ENCODE measurements at places on chromosomes 6 and 20.

GRCh38 chr6:38876475-38876874 is 161.4 kb downstream of the DNAH8 start:
- DNase-seq: peak; percentile 12

- DNase-seq: no peak
Measured at GRCh38 chr6:44260011-44260410, 2.7 kb upstream of the SLC35B2 start.

GRCh38 chr6:90820436-90820835 is 233.6 kb upstream of the MAP3K7 start:
- no peak for DNase-seq

DNA sequence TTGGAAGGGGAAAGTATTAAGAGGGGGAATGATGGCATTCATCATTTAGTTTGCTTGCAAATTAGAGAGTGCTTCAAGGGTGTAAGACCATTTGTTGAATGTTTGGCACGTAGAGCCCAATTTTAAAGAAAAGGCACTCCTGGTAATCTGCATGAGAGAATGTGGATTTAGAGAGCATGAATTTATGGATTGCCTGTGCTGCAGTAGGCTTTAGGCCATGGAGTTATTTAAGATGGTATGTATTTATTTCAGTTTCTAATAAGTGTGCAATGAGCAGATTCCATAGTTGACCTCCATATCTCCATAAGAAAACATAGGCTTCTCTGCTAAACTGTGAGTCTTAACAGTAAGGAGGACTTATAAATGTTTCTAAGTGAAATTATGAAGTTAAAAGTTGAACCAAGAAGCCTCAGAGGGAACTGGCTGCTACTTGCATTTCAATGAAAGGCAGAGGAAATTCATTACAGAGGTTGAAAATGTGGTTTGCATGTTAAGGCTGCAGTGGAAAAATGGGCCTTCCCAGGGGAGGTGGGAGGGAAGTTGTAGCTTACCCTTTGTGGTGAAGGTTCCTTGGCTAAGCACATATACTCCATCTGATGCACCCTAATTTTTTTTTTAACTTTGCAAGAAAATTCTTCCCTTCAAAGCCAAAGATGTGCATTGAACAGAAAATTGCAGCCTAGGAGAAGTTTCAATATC is 134.2 kb downstream of the CARMIL1 start:
- DNase-seq: no peak

- DNase-seq: no peak
Measured at GRCh38 chr6:51737580-51738360, 349.6 kb downstream of the PKHD1 start.

DNA sequence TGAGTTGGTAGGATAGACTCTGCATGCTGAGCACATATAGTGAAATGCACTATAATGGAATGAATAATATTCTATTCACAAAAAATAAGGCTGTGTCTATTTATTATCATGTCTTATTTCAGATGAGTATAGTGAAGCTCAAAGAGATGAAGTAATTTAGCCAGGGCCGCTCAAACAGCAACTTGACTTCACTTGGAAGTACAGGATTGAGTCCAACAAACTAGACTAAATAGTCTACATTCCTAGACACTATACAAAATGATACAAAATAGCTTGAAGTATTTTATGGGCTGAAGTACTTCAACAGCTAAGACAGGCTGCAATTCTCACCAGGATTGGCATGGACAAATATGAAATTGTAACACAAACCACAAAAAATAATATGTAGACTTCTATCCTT is 144.5 kb upstream of the DST start:
- no peak for DNase-seq

DNA sequence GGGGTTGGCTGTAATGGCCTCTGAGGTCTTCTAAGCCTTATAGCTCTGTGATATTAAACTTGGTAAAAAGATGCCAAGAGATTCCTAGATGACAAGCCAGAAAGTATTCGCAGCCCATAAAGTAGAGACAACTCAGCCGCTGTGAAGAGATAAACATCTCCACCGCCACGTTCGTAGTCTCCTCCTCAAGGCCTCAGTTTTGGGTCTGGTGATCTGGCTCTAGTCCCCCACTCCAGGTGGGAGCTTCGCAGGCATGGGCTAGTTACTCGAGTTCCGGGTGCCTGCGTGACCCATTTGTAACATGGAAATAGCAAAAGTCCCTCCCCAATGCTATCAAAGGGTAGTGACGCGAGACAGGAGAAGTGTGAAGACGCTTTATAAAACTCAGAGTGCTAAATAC is 28.3 kb upstream of the AFDN start:
- DNase-seq: no peak

- DNase-seq: no peak
Measured at GRCh38 chr6:68711386-68712000, 76.4 kb downstream of the ADGRB3 start.

GRCh38 chr6:12325872-12326271 is 35.7 kb downstream of the EDN1 start:
- DNase-seq: no peak

DNA sequence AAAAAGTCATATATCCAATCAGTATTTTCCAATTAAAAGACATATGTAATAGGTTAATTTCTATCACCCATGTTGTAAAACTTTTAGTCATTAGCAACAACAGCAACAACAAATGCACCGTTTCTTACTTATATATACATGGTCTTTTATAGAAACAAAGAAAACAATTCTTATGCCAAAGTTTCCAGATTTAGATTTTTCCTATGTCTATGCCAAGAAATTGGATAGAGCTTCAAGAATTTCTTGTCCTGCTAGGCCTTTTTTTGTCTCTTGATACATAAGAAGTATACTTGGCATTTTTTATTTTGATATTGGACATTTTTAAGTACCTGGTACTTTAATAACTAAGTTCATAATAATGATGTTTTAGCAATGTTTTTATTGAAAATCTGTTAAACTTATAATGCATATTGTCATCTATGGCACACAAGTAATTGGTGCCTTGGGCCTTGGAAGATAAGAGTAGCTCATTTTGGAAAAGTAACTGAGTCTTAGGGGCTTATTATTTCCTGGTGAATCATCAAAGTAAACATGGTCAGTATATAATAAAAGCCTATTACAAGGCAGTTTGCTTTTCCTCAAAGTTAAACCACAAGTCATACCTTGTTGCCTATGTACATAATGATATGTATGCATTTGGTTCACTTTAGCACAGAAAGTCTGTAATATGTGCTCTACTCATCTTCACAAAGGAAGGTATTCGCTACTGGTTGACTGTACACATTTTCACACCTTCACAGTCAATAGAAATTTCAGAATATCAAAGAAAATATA is 10.1 kb upstream of the FRK start:
- DNase-seq: no peak

GRCh38 chr6:44132476-44132875 is 5.1 kb downstream of the TMEM63B start:
- DNase-seq: no peak

DNA sequence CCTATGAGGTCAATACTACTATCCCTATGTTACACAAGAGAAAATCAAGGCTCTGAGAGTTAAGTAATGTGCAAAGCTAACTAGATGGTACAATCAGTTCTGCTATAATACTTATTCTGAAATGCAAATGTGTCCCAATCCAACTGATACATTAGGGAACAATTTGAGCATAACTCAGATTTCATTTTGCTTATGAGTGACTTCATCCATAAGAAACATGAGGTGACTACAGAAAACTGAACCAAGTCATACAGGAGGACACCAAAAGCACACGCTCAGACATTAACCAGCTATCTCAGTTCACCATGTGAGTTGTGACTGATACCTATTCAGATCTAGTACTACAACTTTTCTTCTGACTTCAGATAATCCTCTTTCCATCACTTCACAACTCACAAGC is 179.9 kb upstream of the RUNX2 start:
- no peak for DNase-seq

GRCh38 chr20:6651016-6651415 is 116.5 kb upstream of the BMP2 start:
- no peak for DNase-seq

- DNase-seq: no peak
Measured at GRCh38 chr6:69622924-69623323, 173.9 kb downstream of the LMBRD1 start.

DNA sequence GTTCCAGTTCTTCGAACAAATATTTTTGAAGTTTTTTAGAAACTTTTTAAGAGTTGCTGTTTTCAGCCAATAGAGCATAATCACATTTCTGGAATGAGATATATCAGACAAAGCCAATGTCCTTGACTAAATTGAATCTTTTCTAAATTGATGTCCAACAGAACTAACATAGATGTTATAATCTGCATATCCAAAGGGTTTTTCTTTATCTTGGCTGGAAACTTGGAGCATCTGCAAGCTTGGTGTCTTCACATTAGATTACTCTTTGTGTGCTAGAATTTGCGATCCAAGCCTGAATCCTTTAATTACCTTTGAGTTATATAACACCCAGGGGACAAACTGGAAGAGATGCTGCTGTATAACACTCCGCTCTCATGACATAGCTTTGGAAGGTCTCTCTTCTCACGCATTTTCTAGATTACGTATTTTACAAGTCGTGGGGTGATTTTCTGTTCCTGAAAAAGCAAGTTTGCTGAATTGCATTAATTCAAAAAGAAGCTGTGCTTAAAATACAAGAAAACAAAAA is 64.4 kb upstream of the FUCA2 start:
- no peak for DNase-seq

- no peak for DNase-seq
Measured at GRCh38 chr20:44900231-44900854, 9.5 kb upstream of the PABPC1L start.

All from stimulated activated CD4-positive, alpha-beta T cell treated with anti-CD3 and anti-CD28 coated beads, Interleukin-12 subunit alpha, Interleukin-12 subunit beta, amount 100 ng/mL, for 48 hours (primary cell).